ENCODE measurements at places on chromosomes 2 and 18.

- no peak for DNase-seq
Observed at GRCh38 chr18:79937103-79937860, 14.2 kb downstream of the SLC66A2 start.

GRCh38 chr2:144694456-144694855 lies 174.5 kb upstream of the ZEB2 start:
- no peak for DNase-seq

- no peak for DNase-seq
Observed at GRCh38 chr2:241794250-241794823, 14.7 kb upstream of the NEU4 start.

DNA sequence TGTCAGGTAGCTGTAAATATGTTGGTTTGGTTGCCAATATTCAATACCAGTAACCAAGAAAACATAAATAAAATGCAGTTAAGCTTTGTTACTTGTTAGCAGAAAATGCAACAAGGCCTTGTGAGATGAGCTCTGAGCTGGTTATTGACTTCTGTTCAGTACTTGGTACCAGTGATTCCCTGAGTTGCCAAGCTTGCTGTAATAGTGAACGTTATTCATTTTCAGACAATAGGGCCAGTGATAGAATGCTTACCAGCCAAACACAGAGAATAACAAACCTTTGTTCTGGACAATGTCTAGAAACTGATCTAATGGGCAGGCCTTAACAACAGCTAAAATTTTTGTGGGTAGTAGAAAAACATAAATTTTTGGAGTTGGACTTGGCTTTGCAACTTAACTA lies 29.5 kb downstream of the RASGRP3 start:
- DNase-seq: no peak

- DNase-seq: no peak
Observed at GRCh38 chr2:10449838-10450691, 1.9 kb upstream of the ODC1 start.

- DNase-seq: peak; percentile 82
Observed at GRCh38 chr2:219294356-219295351, 14.5 kb downstream of the PTPRN start.

DNA sequence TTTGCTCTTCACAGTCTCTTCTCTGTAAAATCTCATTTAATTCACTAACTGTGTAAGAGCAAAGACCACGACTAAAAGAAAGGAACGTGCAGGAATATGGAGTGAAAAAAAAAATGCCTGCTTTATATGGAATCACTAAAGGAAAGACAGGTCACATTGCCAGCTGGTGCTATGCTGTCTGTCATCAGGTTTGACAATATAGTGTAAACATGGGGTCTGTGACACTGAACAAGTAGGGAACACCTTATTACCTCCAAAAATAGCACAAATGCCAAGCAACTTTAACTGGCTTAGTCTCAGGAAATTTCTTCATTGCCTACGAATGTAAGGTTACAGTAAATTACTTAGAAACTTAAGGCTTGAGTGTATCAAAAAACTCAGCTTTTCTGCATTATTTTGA lies 364.5 kb upstream of the LINC00305 start:
- no peak for DNase-seq

DNA sequence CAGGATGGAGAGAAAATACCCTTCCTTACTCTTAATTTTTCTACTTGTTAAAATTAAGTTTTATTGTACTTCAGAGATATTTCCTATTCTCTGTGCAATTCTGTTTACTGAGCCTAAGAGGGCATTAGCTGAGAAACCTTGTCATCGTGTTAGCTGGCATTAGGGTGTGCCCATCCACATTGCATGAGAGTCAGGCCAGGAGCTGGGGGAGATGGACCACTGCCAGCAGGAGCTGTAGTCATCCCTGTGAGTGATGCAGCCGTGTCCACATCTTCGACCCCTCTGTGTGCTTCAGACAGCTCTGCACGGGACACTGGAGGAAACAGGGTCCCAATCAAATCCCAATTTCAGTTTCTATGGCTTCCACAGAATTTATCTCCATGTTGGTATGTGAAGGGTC lies 34.2 kb downstream of the ABCA12 start:
- no peak for DNase-seq

- no peak for DNase-seq
Observed at GRCh38 chr18:785242-785641, 26.8 kb downstream of the YES1 start.

DNA sequence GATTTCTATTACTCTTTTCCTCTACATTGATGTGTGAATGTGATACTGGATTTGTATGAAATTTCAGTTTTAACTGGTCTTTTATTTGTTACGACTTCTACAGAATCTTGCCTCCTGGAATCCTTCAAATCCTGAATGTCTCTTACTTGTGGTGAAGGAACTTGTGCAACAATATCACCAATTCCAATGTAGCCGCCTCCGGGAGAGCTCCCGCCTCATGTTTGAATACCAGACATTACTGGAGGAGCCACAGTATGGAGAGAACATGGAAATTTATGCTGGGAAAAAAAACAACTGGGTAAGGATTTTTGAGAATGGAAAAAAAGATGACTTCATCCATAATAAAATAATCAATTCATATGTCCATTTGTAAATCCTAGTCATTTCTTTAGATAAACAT lies 134.6 kb downstream of the BABAM2 start:
- no peak for DNase-seq

GRCh38 chr2:84776011-84776410 lies 104.9 kb downstream of the TRABD2A start:
- no peak for DNase-seq

GRCh38 chr2:239768907-239769553 lies 256.1 kb downstream of the NDUFA10 start:
- DNase-seq: no peak

GRCh38 chr18:5297597-5297996 lies 2.1 kb upstream of the ZBTB14 start:
- DNase-seq: no peak

DNA sequence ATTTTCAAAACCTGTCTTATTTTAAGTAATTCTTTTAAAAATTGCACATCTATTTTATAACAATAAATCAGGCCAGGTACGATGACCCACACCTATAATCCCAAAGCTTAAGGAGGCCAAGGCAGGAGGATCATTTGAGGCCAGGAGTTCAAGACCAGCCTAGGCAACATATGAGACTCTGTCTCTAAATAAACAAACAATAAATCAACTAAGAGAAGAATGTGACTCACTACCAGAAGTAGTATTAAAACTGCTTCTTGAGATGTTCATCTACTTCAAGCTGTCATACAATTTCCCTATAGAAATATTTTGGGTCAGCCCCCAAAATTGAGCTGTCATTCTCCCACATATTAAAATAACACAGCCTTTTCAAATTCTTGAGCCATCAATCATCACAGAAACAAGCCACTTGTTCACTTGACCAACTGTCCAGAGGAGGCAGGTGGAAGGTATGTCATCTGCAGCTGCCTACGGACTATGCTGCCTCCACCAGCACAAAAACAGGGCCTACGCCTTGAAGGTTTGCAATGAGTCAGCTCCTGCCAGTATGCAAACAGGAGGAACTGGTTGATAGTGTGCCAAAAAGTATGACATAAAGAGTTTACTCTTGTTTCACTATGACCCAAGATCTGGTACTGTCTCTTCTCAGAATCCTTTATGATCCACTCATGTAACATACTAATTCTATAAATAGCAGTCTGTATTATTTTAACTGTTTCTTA lies 33.6 kb downstream of the KIDINS220 start:
- no peak for DNase-seq

- DNase-seq: no peak
Observed at GRCh38 chr2:25042321-25043240, 705 bp downstream of the EFR3B start.
